ENCODE measurements at places on chromosomes 7 and 10.
A peak's percentile ranks its signal among the peaks of the same experiment; 100 is the strongest.

DNA sequence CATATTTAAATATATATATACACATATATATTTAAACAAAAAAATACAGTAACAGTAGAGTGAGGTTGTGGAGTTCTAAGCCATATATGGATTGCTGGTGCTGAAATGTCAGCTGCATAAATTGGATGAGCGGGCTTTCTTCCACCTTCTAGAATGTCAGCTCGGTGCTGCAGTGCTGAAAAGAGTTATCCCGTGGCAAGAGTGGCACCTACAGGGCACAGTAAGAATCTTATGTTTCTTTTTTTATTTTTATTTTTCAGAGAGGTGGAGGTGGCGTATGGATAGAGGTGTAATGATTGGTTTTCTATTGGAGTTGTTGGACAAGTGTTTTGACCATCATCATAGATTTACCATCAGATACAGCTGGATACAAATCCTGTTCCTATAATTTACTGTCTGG lies 86.2 kb upstream of the DYNC1I1 start:
- DNase-seq = peak; percentile 7

- DNase-seq = no peak
Observed at GRCh38 chr10:107485019-107485418, 320.5 kb upstream of the SORCS1 start.

DNA sequence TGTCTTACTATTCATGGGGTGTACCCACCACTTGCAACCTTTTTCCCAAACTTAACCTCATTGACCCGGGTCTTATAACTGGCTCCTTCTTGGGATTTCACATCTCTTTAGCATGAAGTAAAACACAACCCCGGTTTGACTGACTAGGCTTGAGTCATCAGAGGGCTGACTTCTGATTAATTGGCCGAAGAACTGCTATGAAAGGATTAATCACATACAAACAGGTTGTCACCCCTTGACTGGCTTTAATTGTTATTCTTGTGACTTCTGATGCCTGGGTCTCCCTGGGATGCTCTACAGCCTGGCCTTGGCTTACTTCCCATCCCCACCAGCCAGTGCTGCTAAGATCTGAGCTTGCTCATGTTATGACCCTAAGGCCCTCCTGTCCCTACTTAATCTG lies 8.8 kb upstream of the CRPPA start:
- no peak for DNase-seq

- no peak for DNase-seq
Observed at GRCh38 chr10:70753026-70753663, 32.0 kb downstream of the TBATA start.

DNA sequence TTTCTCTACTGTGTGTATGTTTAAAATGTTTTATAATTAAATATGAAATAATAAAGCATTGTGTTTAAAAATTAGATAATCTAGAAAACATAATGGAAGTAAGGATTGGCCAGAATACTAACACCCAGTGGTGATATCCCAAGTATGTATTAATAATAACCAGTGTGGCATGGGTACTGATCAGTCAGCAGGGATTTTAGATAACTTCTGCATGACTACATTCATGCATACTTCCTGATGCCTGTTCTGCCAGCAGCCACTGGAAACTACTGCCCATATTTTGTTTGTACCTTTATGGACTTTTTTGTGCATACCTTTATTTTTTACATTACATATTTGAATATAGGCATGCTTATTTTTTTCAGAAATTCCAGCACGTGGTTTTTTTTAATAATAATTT lies 156.6 kb upstream of the TMEM196 start:
- no peak for DNase-seq

GRCh38 chr7:132187869-132188789 lies 388.1 kb downstream of the PLXNA4 start:
- DNase-seq = no peak

GRCh38 chr7:133709036-133709880 lies 417.9 kb upstream of the LRGUK start:
- DNase-seq = no peak

DNA sequence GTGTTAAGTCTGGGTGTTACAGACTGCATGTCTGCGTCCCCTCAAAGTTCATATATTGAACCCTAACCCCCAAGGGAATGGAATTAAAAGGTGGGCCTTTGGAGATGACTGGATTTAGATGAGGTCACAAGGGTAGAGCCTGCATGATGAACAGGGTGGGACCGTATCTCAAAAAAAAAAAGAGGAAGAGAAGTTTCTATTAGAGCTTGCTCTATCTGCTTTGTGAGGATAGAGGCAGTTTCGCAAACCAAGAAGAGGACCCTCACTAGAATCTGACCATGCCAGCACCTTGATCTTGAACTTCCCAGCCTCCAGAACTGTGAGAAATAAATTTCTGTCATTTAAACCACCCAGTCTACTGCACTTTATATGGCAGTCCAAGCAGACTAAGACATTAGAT lies 1.4 kb downstream of the KIN start:
- no peak for DNase-seq

DNA sequence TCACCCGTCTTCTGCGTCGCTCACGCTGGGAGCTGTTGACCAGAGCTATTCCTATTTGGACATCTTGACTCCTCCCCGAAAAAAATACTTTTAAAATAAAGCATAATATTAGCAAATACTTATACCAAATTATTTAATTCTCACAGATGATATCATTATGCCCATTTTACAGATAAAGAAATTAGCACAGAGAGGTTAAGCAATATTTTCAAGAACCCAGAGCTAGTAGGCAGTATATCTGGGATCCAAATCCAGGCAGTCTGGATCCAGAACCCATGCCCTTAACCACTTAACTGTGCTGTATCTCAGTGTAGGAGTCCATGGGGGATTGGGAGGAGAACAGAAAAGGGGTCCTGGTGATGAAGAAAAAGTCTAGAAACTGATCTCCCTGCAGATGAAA lies 6.1 kb downstream of the IQUB start:
- no peak for DNase-seq

- no peak for DNase-seq
Observed at GRCh38 chr10:89916468-89917215, 215.3 kb downstream of the KIF20B start.

DNA sequence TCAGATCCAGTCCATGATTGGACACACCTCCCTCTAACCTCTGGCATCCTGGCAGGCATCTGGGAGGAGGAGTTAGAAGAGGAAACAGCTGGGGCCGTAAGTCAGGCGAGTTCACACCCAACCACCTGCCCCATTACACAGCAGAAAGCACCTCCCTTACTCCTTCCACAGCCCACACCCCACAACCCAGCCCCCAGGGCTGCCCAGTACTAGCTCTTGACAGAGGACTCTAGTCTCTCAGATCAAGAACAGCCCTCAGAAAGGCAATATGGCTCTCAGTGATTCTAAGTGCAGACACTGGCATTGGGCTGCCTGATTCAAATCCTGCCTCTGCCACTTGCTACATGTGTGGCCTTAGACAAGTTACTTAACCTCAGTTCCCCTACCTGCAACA lies 34.1 kb downstream of the KCNMA1 start:
- DNase-seq = no peak

- peak; percentile 97 for DNase-seq
Observed at GRCh38 chr7:68963552-68963951, 634.7 kb upstream of the AUTS2 start.

- peak; percentile 56 for DNase-seq
Observed at GRCh38 chr7:46945328-46945727, 636.6 kb downstream of the TNS3 start.

GRCh38 chr7:38025815-38026214 lies 105.4 kb downstream of the EPDR1 start:
- no peak for DNase-seq

DNA sequence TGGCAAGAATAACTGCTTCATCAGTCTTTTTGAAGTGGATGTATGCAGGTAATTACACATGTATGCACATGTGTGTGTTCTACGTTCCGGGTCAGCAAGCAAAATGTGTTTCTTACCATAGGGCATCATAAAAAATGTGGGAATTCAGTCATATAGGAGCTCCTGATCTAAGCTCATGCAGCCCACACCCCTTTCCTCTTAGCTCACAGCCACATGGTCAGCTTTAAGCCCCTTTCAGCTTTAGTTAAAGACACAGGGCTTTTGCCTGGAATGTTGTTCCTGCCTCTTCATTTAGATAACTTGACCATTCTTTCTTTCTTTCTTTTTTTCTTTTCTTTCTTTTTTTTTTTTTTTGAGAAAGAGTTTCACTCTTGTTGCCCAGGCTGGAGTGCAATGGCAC lies 258.1 kb downstream of the RPS24 start:
- no peak for DNase-seq

GRCh38 chr7:77320137-77320536 lies 96.0 kb downstream of the GSAP start:
- no peak for DNase-seq

DNA sequence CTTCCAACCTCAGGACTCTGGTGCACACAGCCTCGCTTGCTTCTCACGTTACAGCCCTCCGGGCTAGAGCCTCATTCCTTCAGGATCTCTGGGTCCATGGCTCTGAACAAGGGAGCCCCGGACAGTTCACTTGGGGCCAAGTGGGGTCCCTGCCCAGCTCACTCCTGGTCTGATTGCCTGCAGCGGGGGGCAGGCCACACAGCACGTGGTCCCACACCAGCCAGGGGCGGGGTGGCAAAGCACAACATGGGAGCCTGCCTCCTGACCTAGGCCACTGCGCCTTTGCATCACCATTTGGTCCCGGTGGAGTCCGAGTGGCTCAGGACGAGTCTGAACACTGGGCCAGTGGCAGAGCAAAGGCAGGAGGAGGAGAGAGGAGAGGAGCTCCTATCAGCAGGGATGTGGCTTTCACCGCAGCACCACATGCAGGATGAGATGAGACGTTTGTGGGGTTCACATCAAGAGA lies 13.4 kb upstream of the CRYGN start:
- no peak for DNase-seq

DNA sequence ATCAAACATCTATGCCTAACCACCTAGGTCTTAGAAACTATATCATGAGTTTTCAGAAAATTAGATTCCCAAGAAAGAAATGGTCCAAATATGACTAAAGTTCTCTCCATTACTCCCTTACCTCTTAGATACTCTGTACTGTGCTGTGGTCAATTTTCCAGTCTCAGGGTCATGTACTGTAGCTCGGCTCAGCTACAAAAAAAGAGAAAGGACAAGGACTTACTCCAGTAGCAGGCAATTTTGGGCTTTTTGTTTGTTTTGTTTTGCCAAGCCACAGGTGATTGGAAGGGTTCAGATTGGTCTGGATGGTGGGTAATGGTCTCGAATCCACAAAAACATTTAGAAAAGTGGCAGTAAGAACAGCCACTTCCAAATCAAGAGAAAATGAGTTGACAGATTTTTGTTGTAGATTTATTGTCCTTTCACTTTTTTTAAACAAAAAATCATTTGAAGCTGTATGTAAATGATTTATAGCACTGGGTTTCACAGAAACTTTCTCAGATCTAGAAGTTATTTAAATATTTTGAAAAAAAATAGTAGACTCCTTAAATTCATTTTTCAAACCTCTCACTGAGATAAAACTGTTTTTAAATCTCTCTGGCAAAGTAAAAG lies 52.8 kb downstream of the P4HA1 start:
- no peak for DNase-seq

- no peak for DNase-seq
Observed at GRCh38 chr10:89207801-89208551, 859 bp upstream of the CH25H start.

GRCh38 chr10:34998940-34999339 lies 91.2 kb downstream of the CUL2 start:
- no peak for DNase-seq

GRCh38 chr7:54960517-54960916 lies 58.3 kb upstream of the EGFR start:
- DNase-seq = no peak

- DNase-seq = no peak
Observed at GRCh38 chr7:107563081-107563774, 492 bp downstream of the COG5 start.

GRCh38 chr7:142537760-142538159 lies 211.5 kb upstream of the PRSS1 start:
- no peak for DNase-seq

- no peak for DNase-seq
Observed at GRCh38 chr10:52283174-52283573, 30.9 kb upstream of the DKK1 start.

- DNase-seq = no peak
Observed at GRCh38 chr10:17607603-17608332, 9.4 kb downstream of the HACD1 start.

DNA sequence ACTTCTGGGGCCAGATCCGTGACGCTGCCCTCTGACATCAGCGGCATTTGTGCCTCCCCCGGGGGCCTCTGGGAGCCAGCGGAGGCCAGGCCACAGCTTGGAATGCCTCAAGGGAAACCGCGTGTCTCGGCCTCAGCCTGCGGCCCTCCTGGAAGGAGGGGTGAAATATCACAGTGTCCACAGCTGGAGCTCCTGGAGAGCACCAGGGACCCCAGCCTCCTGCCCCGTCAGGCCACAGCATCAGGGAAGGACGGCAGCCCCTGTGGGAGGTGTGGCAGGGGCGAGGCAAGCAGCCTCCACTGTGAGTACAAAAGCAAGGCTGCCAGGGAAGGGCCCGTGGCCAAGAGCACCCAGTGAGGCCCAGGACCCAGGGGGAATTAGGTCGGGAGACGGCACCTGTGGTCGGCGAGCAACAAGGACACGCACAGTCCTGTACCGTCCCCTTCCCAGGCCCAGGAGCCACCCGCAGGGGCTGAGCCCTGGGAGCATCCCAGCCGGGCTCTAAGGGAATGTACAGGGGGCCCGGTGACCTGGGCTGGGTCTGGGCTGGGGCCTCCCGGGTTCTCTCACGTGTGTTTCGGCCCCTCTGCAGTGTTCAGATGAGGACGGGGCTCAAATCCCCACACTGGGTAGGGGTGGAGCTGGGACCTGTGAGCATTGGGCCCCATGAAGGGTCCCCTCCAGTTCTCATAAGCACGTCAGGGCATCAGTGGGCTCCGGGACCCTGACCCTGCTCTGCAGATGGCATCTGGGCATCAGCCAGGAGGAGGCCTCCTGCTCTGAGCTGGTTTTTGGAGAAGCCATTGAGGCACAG lies 18.7 kb upstream of the KNDC1 start:
- DNase-seq = no peak

GRCh38 chr10:117476716-117477115 lies 65.8 kb upstream of the EMX2 start:
- DNase-seq = no peak

DNA sequence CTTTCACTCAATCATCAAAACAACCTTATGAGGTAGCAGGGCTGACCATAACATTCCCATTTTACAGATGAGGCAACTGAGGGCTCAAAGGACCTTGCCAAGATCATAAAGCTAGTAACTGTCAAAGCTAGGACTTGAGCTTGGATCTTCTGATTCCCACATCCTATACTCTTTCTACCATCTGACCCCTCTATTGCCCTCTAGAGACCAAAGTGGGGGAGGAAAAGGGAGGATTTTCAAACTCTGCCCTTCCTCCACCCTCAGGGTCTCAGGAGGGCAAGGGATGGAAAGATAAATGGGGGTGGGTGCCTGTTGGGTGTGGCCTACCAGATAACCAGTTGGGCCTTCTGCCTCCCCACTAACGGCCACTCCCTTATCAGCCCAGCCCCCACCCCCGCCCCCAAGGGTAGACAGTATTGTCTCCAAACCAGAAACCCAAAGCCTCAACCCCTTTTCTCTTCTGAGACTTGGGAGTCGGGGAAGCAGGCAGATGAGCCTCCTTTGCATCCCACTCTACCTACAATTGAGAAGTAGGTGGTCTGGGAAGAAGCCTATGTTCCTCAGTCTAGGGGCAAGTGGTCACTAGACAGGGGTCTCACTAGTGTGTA lies 7.9 kb downstream of the LDB1 start:
- no peak for DNase-seq

Measured in GM04503 (cell line).